ENCODE measurements at places on chromosomes 16 and 17.

GRCh38 chr17:44065668-44066203, 735 bp downstream of the LSM12 start:
- peak; percentile 32 for DNase-seq

DNA sequence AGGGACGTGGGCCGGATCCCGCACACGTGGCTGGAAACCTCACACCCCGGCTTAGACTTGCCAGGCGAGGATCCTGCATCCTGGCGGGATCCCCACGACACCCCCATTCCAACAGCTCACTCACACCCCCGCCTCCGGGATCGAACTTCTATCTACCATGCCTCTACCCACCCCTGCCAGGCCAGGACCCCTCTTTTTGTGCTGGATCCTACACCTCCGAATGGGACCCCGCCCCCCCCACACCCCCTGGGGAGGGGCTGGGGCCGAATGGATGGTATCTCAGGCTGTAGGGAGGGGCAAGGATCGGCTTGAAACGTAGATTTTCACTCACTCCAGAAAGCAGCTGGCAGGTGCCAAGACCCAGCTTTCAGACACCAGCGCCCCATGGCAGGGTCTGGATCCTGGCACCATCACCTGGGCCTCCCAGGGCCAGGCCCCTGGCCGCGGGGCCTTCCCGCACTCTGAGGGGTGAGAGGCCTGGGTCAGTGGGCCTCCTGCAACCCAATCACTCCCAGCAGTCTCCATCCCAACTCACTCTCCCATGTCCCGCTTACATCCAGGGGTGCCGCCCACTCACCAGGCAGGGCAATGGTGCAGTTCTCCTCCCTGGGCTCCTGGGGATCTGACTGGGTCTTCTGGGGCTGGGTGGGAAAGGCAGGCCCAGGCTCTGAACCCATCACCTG, 6.7 kb downstream of the PRSS36 start:
- no peak for DNase-seq

GRCh38 chr17:47719411-47720152, 13.5 kb upstream of the TBX21 start:
- DNase-seq, result no peak

DNA sequence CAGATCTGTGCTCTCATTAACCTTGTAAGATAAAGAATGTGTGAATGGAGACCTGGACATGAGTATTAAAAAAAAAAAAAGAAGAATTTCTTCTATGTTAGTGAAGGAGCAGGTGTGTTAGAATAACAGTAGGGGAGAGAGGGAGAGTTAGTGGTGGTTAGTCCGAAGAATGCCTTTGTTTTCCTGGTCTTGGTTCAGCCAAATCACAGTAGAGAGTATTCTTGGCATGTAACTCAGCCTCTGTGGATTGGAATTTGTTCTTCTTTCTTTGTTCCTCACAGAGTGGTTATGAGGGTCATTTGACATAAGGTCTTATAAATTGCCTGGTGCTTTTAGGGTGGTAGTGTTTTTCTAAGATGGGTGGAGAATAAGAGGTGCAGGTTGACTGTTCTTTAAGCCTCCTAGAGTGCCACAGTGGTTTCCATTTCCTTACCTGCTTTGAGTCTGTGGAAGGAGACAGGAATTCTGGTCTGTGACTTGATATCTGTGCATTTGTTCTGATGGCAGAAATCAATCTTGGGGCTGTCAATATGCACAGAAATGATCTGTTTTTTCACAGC, 17.6 kb downstream of the NUP93 start:
- peak; percentile 15 for DNase-seq

GRCh38 chr17:57210972-57211411, 45.3 kb upstream of the MSI2 start:
- DNase-seq, result no peak

GRCh38 chr16:25868106-25868505, 176.3 kb downstream of the HS3ST4 start:
- DNase-seq, result no peak

- no peak for DNase-seq
These were observed 122.3 kb downstream of the MRTFB start for GRCh38 chr16:14193316-14193871.

- DNase-seq, result no peak
These were observed 62.1 kb upstream of the MYOCD start for GRCh38 chr17:12603566-12603965.

DNA sequence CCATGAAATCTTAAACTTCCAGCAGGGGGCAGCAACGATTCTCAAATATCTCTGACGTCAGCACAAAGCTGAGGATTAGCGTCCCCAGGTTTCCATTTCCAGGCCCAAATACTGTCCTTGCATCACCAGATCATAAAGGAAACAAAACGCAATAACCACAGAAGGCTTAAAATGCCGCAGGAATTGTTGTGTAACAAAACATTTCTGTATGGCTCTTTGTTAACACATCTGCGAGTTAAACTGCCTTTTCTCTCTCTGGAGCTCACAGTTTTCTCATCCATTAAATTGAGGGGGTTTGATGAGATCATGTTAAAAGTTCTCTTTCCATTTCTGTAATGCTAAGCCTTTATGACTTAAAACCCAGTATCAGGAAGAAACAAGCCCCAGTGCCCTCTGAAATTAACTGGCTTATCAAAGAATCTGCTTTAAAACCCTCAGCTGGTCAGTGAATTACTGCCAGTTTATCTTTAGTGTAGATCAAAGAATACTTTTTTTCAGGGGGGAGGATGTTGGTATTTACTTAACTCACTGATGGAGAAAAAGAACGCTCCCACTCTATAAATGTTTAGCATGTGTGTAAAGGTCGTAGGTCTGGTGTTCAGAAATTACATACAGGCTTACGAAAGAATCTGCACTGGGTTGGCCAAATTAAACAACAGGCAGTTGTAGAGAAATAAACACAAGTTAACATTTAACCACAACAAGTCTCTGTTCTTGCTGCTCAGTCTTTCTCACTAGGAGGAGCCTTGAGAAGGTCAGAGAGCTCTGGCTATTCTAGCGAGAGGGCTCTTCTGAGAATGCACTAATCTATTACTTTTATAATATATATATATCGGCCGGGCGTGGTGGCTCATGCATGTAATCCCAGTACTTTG, 10.6 kb upstream of the TERF2 start:
- DNase-seq, result peak; percentile 93

DNA sequence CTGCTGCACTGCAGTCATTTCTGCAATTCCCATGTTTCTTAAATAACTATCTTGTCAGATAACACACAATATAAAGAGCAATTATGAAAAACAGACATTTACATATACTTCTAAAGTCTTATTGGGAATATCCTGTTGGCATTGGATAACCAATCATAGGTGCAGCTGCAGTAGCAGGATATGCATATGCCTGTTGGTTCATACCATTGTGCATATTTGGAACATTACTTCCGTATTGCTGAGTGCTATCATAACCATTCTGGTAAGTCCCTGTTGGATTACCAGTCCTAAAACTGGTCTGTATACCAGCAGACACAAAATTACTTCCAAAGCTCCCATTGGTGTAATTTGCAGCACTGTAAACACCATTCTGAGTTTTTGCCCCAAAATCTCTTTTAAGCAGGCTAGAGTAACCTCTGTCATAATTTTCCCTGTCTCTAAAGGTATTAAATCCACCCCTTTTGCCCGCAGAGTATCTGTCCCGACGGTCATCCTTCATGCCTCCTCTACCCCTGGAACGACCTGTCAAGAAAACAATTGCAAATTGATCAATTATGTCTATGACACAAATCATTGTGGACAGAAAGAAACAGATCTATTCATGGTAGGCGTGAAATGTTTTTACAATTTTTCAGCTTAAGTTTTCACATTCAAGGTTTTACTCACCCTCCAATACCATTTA, 3.1 kb upstream of the POLG2 start:
- DNase-seq, result peak; percentile 35

GRCh38 chr16:30903596-30903995, 7.2 kb downstream of the CTF1 start:
- peak; percentile 79 for DNase-seq

DNA sequence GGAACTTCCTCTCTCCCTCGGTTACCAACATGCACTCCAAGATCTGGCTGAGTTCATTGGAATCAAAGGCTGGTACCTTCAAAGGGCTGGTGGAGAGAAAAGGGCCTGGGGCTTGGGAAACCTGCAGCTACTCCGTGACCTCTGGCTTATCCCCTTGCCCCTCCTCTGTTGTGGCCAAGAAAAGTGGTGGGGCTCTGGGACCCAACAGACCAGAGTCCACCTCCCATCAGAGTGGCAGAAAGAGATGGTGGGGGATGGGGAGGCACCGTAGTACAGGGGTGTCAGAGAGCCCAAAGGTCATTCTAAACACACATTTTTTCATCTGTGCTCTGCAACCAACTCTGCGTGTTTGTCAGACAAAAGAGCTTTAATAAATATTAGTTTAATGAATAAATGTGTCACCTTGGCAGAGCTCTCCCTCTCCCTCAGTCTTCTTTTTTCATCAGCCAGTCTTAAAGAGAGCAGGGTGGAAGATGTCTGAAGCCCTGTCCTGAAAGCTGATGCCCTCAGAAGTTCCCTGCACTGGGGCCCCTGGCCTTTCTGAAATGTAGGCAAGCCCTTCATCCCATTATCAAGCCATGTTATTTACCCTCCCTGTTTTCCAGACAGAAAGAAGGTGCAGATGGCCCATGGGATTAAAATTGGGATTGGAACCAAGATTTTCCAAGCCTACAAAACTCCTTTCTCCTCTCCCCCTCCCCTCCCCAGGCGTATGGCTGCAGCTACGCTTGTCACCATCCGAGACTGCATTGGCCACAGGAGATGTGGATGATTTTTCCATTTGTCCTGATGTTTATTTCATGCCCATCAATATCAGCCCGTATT, 227.3 kb downstream of the CCDC182 start:
- no peak for DNase-seq

- no peak for DNase-seq
These were observed 10.4 kb upstream of the LASP1NB start for GRCh38 chr17:38914741-38915638.

DNA sequence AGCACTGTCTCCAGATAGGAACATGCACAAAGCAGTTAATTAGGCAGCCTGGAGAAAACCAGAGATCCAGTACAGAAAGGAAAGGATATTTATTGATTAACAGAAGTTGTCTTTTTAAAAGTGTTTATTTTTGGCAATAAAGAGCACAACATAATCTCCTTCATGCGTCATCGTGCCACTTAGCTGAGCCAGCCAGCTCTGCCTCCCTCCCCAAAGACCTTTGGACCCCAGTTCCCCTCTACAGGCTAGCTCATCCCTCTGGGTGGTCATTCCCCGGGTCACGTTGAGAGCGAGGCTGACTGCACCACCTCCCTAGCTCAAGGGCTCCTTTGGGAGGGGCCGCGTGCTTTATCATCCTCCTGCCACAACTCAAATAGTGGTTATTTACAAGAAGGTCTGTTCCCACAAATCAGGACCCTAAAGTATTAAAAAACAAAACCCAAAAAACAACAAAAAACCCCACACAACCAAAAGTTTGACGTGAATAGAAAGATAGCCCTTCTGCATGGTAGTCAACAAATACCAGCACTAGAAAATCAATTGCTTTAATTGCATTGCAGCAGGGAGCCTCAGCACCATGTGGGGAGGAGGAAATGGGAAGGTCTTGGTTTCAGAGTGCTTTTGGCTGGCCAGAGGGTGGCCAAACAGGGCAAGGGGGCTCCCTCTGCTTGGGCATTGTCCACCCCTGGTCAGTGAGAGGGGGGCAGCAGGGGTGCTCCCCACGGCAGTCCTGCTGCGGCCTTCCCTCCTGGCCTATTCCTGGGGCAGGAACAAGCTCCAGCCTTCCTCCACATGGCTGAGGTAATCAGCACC, 9.6 kb downstream of the POLR2C start:
- no peak for DNase-seq

GRCh38 chr16:61926766-61927165, 109.5 kb downstream of the CDH8 start:
- DNase-seq, result no peak

DNA sequence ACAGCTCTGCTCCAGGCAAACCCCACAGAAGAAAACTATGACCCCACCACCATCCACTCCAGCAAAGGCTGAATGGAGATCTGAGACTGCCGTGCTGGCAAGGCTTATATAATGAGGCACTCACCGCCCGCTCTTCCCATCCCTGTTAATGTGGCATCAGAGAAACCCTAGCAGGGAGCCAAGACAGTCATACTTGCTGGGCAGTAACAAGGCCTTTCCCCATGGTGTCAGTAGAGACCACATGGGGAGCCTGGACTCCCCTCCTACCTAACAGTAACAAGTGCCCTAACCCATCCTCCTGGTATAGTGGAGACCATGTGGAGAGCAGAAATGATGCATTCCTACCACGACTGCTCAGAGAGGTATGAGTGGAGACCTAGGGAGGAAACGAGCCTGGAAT, 235.2 kb downstream of the C16orf78 start:
- DNase-seq, result peak; percentile 63

- DNase-seq, result no peak
These were observed 952 bp downstream of the ENKD1 start for GRCh38 chr16:67665598-67665997.

DNA sequence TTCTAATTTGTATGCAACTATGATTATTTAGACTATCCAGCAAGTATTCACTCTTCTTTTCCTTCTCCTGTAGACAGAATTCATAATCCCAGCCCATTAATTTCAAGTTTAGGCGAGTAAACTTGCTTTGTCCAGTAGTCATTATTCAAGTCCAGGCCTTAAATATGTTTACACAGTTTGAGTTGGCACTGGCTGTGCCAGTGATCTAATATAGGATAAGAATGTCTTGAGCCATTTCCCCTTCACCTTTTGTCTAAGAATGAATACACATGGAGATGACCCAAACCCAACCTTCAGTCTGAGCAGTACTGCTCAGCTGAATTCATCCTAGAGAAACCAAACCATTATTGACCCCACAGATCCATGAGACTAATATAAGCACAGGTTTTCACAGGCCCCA, 930.4 kb upstream of the CDH8 start:
- DNase-seq, result no peak

DNA sequence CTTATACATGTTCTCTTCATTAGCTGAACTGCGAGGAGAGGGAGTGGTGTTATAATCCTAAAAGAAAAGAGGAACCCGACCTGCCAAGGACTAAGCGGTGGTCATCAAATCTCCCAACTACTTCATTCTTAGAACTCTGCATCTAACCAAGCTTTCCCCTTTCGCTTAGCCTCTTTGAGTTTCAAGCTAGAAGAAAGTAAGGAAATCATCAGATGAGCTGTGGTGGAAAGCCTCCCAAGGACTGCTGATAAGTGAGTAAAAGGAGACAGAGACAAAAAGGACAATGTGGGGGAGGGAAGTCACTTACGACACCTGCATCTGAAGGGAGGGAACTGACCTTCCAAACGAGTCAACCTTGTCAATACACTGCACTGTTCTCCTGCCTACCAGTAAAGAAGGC, 121.3 kb downstream of the TRIM37 start:
- no peak for DNase-seq

GRCh38 chr16:24138024-24138423, 118.1 kb upstream of the CACNG3 start:
- DNase-seq, result no peak

- DNase-seq, result no peak
These were observed 333.1 kb downstream of the FOXL1 start for GRCh38 chr16:86911437-86911958.

GRCh38 chr16:71288570-71288889, 672 bp downstream of the CMTR2 start:
- DNase-seq, result no peak

GRCh38 chr17:20059728-20060188, 50.6 kb downstream of the SPECC1 start:
- DNase-seq, result no peak

All from dermis blood vessel endothelial cell (primary cell).